ENCODE measurements at places on chromosomes 16 and 17.
A peak's percentile ranks its signal among the peaks of the same experiment; 100 is the strongest.

DNA sequence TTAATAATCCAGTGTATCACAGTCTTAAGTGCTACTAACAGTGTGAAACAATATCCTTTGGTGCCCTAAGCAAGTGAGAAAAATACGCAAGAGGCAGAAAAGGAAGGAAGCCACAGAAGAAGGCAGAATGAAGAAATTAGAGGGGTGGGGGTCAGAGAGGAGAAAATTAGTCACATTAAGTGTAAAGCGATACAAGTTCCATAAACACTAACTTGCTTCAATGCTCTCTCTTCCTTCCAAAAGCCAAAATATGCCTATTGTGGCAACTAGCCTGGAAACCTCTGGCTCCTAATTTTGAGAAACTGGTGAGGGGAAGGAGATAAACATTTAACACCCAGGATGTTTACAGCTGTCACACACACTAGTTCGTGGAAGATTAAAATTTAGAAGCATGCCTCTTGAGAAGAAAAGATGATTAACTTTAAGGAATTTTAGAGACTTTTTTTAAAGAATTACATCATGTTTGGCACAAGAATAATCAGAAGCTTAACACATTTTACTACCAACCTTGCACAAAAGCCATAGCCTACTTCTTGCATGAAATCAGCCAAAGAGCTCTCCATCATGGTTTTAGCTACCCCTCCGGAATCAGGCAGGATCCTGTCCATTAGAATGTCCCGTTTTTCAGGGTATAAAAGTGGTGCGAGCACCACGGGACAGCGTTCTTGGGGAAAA, 44.7 kb downstream of the CNOT1 start:
- no peak for DNase-seq

DNA sequence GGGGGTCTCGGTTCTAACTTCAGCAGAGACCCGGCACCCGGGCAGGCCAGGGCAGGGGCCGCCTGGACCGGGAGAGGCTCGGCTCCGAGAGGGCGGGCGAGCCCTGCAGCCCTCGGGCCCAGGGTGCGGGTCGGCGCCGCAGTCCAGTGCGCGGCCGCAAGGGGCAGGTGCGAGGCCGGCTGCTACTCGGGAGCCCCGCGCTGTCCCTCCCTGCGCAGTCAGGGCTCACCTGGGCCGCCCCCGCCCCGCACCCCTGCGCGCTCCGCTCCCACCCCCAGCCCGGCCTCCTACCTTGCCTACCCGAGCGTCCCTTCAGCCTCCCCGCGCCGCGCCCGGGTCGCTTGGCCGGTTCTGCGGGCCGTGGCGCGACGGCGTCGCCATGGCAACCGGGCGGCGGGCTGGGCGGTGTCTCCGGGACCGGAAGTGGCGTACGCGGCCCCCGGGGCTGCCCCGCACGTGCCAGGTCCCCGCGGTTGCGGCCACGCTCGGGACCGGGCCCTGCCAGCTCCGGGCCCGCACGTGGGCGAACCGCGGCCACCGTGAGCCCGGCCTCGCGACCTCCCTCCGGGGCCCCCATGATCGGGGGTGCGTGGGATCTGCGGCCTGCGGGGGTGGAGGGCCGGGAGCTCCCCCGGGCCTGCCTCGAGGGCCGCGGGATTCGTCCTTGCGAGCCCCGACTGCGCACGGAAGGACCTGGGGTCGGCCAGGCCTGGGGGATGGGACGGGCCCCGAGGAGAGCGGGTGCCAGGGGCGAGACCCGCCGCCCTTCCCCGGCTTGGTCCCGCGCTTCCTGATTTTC, at the start of gene CYB561:
TSS of gene CYB561 (minus strand) at position 353 of the 799 bp plus-strand sequence. CDS start 8,759 bp downstream, outside the sequence.
- DNase-seq: peak; percentile 81

DNA sequence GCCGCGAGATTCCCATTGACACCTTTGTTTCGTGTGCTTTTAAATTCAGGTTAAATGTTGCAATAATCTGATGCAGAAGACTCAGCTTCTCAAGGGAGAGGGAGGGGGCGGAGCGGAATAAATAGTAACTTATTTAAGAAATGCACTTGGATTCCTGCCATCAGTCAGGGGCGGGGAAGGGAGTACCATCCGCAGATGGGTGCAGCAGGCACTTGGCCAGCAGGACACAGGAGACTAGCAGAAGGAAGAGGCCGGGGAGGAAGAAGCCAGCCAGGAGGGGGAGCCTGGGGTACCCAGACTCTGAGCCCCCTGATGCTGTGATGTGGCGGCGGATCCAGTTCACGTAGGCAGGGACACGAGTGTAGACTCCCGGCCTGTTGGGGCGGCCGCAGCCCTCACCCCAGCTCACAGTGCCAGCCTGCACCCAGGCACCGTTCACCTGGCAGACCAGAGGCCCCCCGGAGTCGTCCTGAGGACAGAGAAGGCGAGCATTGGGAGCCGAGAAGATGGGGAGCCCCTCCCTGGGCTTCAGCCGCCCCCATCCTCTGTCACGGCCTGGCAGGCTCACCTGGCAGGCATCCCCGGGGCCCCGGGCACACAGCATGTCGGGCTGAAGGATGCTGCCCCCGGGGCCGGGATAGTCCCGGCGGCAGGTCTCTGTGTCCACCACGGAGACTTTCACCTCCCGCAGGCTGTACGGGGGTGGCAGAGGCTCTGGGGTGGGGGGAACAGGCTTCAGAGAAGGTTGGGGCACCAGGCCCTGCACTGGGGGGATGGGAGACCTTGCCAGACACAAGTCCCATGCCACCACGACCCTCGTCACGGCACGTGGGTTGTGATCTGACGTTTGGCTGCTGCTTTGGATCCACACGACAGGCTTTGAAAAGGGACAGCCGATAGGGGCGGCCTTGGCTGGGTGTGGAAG, 3.2 kb downstream of the TPSG1 start:
- DNase-seq: no peak

- DNase-seq: peak; percentile 82
Observed at GRCh38 chr16:10918294-10919002, 23.8 kb downstream of the DEXI start.

GRCh38 chr17:47190243-47190642, 1.1 kb upstream of the CDC27 start:
- DNase-seq: no peak

GRCh38 chr16:81216706-81217105, 21.8 kb upstream of the BCO1 start:
- DNase-seq: no peak

- DNase-seq: no peak
Observed at GRCh38 chr16:23323224-23324030, 21.3 kb downstream of the SCNN1B start.

- DNase-seq: no peak
Observed at GRCh38 chr16:3520841-3521240, 20.0 kb downstream of the CLUAP1 start.

DNA sequence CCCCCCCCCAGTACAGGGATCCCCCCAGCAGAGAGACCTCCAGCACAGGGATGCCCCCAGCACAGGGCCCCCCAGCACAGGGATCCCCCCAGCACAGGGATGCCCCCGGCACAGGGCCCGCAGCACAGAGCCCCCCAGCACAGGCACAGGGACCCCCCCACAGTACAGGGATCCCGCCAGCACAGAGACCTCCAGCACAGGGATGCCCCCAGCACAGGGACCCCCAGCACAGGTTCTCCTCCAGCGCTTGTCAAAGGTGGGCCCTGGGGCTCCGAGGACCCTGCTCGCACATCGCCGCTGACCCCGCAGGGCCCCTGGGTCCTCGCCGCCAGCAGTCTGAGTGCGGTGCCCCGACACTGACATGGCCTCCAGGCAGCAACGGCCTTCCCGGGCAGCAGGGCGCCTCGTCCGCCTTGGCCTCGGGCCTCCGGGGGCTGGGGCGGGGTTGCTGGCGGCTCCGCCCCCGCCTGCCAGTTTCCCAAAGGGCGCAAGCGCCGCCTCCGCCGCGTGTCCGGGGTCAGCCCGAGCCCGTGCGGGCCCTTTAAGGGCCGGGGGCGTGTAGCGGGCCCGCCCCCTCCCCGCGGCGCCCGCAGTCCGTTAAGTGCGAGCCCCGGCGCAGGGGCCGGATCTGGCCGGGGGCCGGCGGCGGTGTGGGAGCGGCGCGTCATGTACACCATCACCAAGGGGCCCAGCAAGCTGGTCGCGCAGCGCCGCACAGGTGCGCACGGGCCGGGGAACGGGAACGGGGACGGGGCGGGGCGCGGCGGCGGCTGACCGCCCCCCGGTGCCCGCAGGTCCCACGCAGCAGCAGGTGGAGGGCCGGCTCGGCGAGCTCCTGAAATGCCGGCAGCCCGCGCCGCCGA, at the start of gene MCRIP2:
TSS of gene MCRIP2 (plus strand) at position 503 of the 863 bp plus-strand sequence. CDS start at position 667, 164 bp downstream.
- peak; percentile 72 for DNase-seq

GRCh38 chr16:56510544-56510943, 9.3 kb downstream of the BBS2 start:
- no peak for DNase-seq

- DNase-seq: no peak
Observed at GRCh38 chr17:83126275-83126811, 46.9 kb downstream of the METRNL start.

DNA sequence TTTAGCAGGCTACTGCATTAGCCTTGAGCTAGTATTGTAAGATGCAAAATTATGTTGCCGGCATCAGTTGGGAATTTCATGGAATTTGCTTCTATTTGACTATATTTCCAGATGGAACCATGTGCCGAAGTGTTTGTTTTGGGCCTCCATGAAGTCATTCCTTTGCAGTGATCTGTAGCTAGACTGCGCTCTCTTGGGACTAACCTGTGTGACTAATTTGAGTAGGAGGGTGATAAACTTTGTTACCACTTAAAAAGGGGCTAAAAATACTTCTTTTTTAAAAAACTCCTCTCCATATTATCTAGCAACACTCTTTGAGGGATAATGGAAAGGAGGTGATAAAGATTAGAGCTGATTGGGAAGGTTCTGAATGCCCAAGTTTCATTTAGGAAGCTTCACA, 166.8 kb upstream of the TBX2 start:
- DNase-seq: no peak

GRCh38 chr17:29565643-29566472, 979 bp downstream of the ABHD15 start:
- peak; percentile 63 for DNase-seq

- DNase-seq: no peak
Observed at GRCh38 chr17:55198690-55199370, 65.9 kb upstream of the HLF start.

Measured in CD4-positive, alpha-beta T cell treated with Interleukin-21 for 1 hour (primary cell).